ENCODE measurements at places on chromosomes 2 and 18.
A peak's percentile ranks its signal among the peaks of the same experiment; 100 is the strongest.

DNA sequence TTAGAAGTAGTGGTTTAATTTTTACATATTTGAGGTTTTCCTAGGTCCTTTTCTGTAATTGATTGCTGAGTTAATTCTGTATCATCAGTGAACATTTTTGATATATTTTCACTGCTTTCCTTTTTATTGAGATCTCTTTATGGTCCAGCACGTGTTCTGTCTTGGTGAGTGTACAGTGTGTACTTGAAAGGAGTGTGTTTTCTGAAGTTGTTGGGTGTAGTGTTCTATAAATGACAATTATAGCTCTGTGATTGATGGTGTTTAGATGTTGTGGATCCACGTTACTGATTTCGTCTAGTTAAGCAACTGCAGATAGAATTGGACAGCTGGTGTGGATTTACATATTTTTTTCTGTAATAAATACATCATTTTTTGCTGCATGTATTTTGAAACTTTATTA, 32.7 kb downstream of the AGFG1 start:
- no peak overlapping the region for H3K4me3 ChIP-seq
- H3K27ac ChIP-seq, result no peak overlapping the region
- DNase-seq, result no peak
- H3K27me3 ChIP-seq, result no peaks in the 10 kb centered on the region
- no peaks in the 10 kb centered on the region for H3K36me3 ChIP-seq

DNA sequence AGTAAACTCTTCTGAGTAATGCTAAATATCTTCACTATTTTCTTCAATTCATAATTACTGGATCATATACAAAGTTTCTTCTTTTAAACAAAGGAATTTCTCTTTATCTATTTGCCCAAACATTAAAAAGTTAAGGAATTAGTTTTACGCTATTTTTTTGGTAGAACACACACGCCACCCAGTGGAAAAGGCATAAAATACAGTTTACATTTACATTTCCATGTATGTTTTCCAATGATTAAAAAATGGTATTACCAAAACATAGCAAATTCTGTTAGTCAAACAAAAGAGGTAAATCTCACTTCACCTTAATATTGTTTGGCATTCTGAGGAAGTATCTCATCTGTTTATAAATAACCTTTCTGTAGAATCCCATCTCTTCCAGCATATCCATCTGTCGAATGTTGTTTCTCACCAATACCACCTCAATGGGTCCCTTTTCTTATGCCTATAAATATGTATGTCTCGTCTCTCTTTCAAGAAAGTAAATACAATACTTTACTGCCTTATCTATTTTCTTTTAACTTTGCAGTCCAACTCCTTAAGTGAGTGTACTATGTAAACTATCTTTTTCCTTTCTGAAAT, 7.2 kb downstream of the BOLL start:
- no peaks in the 10 kb centered on the region for H3K27me3 ChIP-seq
- H3K36me3 ChIP-seq, result no peaks in the 10 kb centered on the region
- no peak overlapping the region for H3K27ac ChIP-seq
- H3K4me1 ChIP-seq, result peaks cover 6% of the 10 kb centered on the region
- H3K4me3 ChIP-seq, result no peak overlapping the region
- peak; percentile 62 for DNase-seq

DNA sequence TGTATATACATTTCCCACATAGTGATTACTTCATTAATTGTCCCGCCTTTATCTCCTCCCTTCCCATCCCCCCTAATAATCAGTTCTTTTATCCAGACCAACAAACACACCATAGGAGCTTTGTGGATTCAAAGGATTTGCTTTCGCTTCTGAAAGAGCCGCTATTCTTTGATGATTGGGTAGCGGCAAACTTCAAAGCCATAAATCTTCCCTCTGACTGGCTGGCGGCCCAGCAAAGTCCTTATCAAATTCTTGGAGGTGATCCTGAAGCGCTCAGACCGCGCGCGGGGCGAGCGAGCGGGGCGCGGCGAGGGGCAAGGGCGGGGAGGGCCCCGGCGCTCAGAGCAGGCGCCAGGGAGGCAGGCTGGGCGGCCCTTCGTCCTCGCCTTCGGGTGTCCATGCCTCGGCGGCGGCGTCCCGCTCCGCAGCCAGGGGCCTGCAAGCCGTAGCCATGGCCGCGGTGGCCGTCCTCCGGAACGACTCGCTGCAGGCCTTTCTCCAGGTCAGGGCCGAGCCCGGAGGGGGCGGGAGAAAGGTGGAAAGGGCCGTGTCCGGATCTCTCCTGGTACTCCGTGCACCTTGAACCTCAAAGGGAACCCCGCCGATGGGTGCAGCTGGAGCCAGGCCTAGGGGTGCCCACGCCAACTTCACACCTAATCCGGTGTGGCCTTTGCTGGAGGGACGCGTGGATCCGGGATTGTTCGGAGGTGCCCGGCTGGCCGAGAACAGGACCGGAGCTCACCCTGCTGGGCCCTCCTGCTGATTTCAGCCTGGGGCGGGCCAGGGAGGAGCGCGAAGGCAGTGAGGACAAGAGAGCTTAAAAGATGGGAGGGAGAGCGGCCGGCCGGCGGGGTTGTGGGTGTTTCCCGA, at the start of gene SP5:
Gene SP5 (plus strand): TSS at position 276 of the 870 bp plus-strand sequence. CDS start 176 bp downstream, at position 452.
- H3K27me3 ChIP-seq, result peaks cover 100% of the 10 kb centered on the region
- peak within 1 kb of the TSS; percentile 36 for H3K4me3 ChIP-seq
- peaks cover 26% of the 10 kb centered on the region for H3K4me1 ChIP-seq

DNA sequence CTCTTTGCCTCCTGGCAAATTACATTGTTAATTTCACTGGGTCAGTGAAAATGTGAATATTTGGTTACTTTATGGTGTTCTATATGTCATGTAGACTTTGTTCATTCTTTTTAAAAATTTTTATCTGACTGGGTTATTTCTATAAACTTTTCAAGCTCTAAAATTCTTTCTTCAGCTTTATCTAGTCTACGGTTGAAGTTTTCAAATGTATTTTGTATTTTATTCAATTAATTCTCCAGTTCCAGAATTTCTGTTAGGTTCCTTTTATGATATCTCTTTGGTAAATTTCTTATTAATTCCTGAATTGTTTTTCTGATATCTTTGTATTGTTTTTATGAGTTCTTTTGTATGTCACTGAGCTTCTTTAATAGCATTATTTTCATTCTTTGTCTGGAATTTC, 228.1 kb downstream of the LPIN1 start:
- no peaks in the 10 kb centered on the region for H3K36me3 ChIP-seq
- no peaks in the 10 kb centered on the region for H3K27me3 ChIP-seq
- no peak for DNase-seq

- peak; percentile 11 for DNase-seq
- H3K27me3 ChIP-seq, result no peaks in the 10 kb centered on the region
- H3K36me3 ChIP-seq, result no peaks in the 10 kb centered on the region
- H3K4me3 ChIP-seq, result no peak overlapping the region
- no peak overlapping the region for H3K27ac ChIP-seq
Measured at GRCh38 chr2:63790906-63791305, 50.8 kb upstream of the UGP2 start.

GRCh38 chr2:148813603-148814065, 61.4 kb upstream of the KIF5C start:
- H3K4me1 ChIP-seq, result peaks cover 7% of the 10 kb centered on the region
- H3K27ac ChIP-seq, result no peak overlapping the region
- no peaks in the 10 kb centered on the region for H3K36me3 ChIP-seq
- DNase-seq, result no peak

- no peaks in the 10 kb centered on the region for H3K27me3 ChIP-seq
- no peaks in the 10 kb centered on the region for H3K36me3 ChIP-seq
- H3K4me1 ChIP-seq, result no peaks in the 10 kb centered on the region
- DNase-seq, result no peak
- no peak overlapping the region for H3K4me3 ChIP-seq
- H3K27ac ChIP-seq, result no peak overlapping the region
Measured at GRCh38 chr2:71210292-71210691, 16.6 kb downstream of the PAIP2B start.

- H3K27me3 ChIP-seq, result no peaks in the 10 kb centered on the region
- H3K27ac ChIP-seq, result no peak overlapping the region
- H3K36me3 ChIP-seq, result peaks cover 12% of the 10 kb centered on the region
- no peak overlapping the region for H3K4me3 ChIP-seq
- DNase-seq, result no peak
Measured at GRCh38 chr2:190693533-190694232, 44.8 kb downstream of the NAB1 start.
